ENCODE measurements at places on chromosomes 1 and 21.

GRCh38 chr1:220732621-220733020 is 15.5 kb upstream of the MTARC2 start:
- DNase-seq = no peak

DNA sequence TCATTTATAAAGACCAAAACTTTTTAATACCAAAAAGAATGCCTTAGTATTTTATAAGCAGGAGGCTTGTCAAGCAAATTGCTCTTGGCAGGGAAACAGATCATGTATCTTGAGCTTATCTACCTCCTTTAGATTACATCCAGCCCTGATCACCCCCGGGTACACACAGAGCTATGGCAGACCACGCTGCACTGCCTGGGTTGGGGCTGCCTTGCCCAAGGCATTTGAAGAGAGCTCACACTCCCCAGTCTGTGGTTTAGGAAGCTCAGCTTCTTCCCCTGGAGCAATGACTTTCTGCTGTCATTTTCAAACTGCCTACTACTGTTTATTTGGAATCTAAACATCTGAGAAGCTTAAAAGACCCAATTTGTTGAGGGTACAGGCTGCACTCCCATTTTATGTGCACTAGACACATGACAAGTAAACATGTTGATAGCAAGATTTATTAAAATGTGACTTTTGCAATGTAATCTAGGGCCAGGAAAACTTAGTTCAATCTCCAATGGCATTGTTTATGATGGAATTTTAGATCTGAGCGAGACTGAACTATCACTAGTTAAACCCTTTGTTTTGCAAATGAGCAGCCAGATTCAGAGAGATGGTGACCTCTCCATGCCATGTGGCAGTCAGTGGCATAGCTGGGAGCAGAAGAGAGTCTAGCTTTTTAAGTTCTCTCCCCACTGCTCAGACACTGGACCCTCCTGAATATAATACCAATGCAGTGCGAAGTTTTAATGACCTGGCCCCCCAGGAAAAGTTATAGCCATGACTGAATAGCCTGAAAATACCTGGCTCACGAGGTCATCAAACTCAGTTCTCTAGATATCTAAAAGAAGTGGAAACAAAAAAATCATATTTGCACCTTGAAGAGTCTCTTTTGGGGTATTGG is 214.9 kb downstream of the HLX start:
- no peak for DNase-seq

DNA sequence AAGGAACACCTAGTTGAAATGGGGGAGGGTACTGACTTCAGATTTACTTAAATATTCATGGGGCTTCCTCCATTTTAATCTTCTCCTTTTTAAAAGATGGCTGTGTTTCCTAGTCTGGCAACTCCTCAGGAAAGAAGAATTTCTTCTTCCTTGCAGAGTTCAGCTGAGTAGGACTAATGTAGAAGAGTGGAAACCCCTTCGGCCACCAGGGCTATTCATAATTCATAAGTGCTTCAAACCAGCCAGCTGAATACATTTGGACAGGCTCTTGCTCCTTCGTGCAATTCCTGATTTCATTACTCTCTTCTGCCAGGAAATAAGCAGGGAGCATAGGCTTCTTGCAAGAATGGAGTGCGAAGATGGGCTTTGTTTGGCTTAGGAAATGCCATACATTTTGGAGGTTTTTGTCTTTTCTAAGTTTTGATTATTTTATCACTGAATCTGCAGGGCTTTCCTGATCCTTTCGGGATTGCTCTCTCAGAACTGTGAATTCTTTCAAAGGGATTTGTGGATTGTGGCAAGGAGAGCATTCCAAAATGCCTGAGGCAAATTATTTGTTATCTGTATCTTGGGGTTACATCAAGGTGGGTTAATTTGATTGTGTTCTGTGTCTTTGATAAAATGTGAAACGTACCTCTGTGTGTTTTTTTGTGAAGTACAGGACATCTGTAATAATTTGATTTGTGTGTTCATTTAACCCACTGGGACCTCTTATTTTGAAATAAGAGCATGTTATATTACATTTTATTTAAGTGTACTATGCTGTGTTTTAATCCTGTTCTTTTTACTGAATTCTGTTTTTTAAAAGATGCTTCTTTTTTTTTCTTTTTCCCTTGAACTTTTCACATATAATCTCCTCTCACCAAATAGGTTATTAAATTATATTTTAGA is 179.4 kb upstream of the SGIP1 start:
- DNase-seq = no peak

DNA sequence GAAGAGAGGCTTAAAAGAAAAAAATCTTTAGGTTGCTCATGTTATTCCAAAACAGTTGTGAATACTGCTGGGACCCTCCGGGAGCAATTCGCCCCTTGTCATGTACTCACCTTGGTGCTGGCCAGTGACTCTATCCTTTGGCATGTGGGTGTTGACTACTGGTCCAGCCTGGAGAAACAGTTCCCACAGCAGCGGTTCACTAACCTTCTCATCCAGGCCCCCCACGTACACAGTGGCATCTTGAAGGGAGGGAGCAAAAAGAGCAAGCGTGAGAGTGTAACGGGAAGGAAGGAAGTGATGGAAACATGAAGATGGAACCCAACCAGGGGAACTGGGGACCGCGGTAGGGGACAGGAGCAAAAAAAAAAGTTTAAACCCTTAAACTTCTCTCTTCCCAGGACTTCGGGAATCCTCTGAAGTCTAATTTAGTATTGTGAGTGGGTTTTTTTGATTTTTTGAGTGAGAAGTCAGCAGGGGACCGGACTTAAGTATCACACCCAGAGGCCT is 494 bp downstream of the SF3B4 start:
- DNase-seq = no peak

DNA sequence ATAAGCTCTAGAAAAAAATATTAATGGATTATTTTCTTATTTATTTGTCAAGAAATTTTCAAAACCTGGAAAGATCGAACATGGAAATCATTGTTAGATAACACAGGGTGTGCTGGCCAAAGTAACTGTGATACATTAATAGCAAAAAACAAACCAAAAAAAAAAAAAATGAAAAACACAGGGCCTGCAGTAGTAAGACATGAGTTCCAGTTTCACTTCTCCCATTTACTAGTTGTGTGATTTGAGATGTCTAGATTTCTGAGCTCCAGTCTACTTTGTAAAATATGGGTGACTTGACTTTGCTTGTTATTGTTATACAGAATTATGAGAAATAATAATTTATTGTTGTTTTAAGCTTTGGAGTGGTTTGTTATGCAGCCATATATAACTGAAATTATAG is 13.6 kb downstream of the FAM177B start:
- DNase-seq = no peak

GRCh38 chr1:156926175-156926574 is 5.7 kb downstream of the LRRC71 start:
- DNase-seq = no peak

- no peak for DNase-seq
Measured at GRCh38 chr1:234613128-234613875, 3.3 kb upstream of the IRF2BP2 start.

Data from neural crest cell (in vitro differentiated cells).